ENCODE measurements at places on chromosomes 2 and 18.

DNA sequence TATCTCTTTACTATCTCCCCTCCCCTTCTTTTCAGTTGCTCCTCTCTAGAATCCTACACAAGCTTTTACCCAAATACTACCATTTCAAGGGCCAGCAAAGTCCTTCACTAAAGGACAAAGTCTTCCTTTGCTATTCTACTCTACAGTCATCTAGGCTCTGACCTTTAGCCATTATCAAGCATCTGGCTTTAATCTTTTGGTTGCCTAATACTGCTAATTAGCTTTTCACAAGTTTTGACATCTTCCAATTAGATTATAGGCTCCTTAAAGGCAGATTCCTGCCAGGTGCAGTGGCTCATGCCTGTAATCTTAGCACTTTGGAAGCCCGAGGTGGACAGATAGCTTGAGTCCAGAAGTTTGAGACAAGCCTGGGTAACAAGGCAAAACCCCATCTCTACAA lies 194.4 kb downstream of the SH3BP4 start:
- no peak for DNase-seq

- DNase-seq: no peak
Measured at GRCh38 chr2:141423124-141423523, 707.7 kb downstream of the LRP1B start.

DNA sequence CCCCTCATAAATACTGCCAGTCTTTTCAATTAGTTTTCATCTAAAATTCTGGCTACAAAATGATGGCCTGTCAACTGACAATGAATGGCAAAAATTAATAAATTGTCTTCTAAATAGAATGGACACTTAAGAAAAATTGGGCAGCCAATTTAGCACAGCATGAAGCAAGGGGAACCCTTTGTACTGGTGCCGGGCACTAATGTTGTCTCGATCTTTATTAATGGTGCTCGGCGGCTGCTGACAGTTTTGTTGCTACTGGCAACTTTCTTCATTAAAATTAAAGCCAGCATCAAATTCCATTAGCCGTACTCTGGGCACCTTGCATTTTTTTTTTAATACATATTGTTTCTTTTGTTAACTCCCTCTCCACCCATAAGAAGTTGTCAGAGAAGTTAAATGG lies 309.3 kb downstream of the GBX2 start:
- DNase-seq: no peak

GRCh38 chr2:241724975-241725870 lies 9.2 kb upstream of the D2HGDH start:
- no peak for DNase-seq

GRCh38 chr18:57466745-57467409 lies 31.7 kb downstream of the ONECUT2 start:
- no peak for DNase-seq

GRCh38 chr2:224579411-224579810 lies 5.8 kb downstream of the CUL3 start:
- no peak for DNase-seq

GRCh38 chr2:67650291-67651133 lies 253.4 kb downstream of the ETAA1 start:
- DNase-seq: peak; percentile 1

GRCh38 chr18:22005191-22005841 lies 164.1 kb upstream of the GATA6 start:
- no peak for DNase-seq

DNA sequence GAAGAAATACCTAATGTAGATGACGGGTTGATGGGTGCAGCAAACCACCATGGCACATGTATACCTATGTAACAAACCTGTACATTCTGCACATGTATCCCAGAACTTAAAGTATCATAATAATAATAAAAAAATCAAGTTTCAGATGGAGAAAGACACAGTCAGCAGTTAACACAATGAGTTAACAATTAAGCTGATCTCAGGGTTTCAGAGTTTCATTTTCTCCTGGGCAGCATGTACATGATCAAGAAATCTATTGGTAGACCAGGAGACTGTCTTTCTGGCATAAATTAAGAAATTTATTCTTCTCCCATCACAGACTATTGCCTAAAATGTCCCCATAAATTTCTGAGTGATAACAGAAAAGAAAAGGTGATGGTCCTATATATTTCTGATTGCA lies 155.3 kb downstream of the RAD51AP2 start:
- DNase-seq: no peak

DNA sequence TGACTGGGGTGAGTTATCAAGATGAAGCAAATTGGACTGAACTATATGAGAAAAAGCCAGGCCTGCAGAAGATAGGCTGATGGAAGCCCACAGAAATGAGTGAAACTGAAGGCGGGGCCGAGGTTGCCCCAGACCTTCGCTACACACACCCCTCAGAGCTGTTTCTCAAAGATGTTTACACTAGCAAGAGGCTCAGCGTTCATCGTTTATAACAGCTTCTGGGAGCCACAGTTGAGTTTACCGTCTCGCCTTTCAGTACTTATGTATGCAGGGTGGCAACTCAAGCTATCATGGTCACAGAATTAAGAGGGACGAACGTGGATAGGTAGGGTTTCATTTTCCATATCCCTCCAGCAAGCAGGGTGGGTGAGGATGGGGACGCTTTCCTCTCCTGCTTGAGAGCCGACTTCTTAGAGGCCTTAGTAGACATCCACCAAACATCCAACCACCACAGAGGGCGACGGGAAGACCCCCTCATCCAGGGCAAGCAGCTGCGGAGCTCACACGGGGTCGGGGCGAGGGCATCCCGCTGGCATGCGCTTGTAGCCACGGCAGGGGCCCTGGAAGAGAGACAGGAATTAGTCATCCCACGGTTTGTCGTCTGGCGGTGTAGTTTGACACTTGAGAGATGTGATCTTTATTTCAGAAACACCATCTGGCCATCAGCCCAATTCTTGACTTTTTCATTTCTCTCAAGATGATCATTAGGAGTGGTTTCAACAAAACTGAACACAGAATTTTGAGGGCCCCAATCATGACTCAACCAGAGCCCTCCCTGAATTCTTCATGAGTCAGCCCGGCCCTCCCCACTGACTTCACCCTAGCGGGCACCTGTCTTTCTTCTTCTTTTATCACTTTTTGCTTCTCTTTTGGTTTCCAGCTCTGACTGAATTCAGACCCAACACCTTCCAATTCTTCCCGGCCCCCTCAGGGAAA lies 109.1 kb upstream of the CTDP1 start:
- DNase-seq: no peak

DNA sequence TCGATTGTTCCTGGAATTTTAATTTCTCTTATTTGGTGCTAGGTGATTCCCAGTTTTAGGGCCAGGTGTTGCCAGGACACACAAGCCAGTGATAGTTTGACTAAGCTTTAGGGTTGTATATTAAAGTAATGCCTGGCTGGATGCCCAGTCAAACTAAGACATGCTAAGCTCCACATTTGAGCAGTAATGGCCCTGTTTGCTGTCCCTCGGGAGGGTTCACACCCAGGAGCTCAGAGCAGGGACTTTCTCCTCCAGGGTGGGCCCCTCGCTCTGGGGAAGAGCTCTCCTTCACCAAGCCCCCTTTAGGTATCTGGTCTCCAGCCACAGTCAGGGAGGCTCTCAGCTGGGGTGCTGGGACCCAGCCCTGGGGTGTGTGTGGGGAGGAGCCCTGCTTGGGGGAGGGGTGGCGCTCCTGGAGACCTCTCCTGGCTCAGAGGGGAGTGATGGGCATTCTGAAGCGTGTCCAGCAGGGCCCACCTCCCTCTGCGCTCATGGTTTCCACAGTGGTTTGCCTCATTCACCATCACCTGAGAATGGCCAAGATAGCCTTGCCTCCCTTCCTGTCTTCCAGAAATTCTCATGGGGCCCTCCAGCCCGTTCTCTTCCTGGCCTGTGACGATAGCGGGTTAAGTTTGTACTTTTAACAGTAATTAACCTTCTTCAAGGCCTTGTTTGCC lies 31.7 kb downstream of the INPP4A start:
- no peak for DNase-seq

DNA sequence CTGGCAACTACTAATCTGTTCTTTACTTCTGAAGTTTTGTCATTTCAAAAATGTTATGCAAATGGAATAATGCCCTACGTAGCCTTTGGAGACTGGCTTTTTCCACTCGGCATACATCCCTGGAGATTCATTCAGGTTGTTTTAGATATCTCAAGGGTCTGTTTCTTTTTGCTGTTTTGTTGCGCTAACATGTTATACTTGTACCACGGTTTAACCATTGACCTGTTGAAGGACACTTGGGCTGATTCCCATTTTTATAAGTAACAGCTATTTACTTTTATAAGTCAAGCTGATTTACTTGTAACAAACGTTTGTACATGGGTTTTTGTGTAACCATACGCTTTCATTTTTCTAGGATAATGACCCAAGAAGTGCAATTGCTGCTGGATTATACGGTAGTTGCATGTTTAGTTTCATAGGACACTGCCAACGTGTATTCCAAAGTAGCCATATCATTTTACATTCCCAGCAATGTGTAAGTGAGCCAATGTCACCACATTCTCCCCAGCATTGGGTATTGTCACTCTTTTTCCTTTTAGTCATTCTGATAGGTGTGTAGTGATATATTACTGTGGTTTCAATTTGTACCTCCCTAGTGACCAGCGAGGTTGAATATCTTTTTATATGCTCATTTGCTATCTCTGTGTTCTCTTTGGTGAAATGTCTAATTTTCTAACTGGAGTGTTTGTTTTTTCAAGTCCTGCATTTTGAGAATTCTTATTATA lies 36.5 kb upstream of the STAT4 start:
- no peak for DNase-seq

DNA sequence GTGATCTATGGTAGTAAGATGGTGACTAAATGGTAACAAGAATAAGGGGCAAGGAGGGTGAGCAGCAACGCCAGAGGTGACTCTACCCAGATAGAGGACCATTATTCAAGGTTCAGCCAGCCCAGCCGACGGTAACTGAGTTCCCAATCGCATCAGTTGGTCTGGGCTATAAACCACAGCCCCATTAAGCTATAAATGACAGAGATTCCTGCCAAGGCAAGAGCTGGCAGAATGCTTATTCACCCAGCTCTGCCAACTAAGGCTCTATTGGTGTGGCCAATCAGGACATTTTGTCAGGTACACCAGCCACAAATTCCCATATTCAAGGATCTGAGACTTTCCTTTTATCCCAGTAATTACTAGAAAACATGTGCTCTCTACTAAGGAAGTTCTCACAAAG lies 3.6 kb downstream of the CHN1 start:
- no peak for DNase-seq

DNA sequence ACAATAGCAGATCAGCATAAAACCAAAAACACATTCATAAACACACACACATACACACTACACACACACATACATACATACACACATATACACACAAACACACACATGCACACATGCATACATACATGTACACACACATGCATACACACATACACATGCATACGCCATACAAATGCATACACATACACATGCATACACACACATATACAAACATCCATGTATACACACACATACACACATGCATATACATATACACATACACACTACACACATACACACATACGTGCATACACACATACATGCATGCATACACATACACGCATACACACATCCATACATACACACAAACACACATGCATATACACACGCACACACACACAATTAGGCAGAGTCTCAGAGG lies 490.1 kb downstream of the TNS1 start:
- no peak for DNase-seq

- no peak for DNase-seq
Measured at GRCh38 chr2:234502919-234503285, 6.0 kb upstream of the ARL4C start.

DNA sequence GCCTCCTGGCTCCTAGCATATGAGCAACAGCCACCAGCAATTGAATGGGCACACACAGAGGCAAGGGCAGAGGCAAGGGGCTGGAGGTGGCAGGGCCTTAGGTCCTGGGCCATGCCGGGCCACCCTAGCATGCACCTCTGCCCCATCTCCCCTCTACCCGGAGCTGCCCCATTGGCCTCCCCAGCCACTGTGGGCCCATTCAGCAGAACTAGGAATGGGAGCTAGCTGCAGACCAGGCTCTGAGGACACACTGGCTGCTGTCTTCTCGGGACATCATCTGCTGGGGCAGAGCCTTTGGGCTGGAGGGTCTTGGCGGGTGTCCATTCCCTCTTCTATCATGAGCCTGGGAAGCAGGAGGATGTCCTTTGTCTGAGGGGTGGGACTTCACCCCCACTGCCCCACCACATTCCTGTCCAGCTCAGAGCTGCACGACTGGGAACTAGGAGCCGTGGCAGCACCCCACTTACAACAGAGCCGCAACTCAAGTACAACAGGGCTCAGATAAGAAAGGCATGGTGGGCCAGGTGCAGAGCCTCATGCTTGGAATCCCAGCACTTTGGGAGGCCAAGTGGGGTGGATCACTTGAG lies 800 bp downstream of the VIL1 start:
- DNase-seq: no peak

GRCh38 chr2:207895274-207895860 lies 125.7 kb upstream of the FZD5 start:
- no peak for DNase-seq

DNA sequence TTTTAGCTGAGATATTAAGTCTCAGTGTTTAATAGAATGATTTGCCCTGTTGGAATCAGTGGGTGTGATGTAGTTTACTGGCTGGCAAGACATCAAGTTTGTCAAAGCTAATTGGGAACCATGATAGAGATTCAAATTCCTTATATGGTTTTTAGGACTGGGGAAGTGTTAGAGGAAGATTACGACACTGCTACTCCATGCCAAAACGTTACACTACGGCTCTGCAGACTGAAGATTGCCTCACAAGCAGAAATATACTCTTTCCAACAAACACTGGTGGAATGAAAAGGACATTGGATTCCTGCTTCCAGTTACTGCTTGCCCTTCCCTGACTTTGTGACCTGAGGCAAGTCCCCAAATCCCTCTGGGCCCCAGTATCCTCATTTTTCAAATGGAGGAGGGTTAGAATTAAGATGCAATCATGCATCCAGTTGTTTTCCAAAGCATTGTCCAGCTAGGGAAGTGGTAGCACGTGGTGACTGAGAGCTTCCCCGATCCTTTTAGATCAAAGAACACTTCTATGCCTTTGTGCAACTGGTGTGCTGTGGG lies 147.6 kb downstream of the CDC42EP3 start:
- no peak for DNase-seq

GRCh38 chr2:221975151-221975550 lies 323.6 kb downstream of the PAX3 start:
- no peak for DNase-seq
